ENCODE measurements at places on chromosomes 1 and 21.
A peak's percentile ranks its signal among the peaks of the same experiment; 100 is the strongest.

DNA sequence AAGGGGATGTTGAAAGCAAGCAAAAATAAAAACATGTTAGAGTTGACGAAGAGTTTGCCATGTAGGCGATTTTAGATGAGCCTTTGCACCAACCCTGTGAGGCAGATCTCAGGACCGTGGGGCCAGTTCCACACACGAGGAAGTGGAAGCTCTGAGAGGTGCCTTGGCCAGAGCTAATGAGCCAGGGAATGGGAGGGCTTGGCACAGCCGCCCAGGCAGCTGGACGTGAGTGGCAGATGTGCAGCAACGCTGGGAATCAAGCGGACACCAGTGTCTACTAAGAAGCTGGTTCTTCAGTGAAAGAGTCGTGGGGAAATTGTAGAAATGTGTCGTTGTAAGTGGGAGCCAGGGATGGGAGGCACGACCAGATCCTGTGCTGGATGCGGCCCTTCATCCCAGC lies 58.9 kb upstream of the COL6A1 start:
- no peak for DNase-seq

GRCh38 chr1:119027759-119028158 lies 39.6 kb upstream of the TBX15 start:
- DNase-seq = no peak

DNA sequence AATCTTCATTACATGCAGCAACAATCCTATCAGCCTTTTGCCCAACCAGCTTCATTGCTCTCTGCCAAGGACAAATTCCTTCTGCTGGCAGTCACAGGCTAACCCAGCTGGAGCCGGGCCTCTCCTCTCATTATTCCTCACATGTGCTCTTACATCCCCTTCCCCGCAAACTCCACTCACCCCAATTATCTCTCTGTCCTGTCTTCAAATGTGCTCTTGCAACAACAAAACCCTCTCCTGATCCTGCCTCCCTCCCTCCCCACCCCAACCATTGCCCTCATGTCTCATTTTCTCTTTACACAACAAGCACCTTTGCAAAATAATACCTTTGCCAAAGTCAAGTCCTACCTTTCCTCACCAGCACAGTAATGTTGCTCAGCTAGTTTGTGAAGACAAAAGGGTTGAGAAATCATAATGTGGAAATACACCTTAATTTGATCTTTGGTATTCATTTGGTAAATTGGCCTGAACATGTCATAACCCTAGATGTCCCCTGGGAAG lies 36.0 kb upstream of the DHCR24 start:
- DNase-seq = no peak

GRCh38 chr1:56715156-56715555 lies 70.0 kb downstream of the PRKAA2 start:
- DNase-seq = no peak

- no peak for DNase-seq
Observed at GRCh38 chr1:177947623-177948022, 22.2 kb downstream of the SEC16B start.

DNA sequence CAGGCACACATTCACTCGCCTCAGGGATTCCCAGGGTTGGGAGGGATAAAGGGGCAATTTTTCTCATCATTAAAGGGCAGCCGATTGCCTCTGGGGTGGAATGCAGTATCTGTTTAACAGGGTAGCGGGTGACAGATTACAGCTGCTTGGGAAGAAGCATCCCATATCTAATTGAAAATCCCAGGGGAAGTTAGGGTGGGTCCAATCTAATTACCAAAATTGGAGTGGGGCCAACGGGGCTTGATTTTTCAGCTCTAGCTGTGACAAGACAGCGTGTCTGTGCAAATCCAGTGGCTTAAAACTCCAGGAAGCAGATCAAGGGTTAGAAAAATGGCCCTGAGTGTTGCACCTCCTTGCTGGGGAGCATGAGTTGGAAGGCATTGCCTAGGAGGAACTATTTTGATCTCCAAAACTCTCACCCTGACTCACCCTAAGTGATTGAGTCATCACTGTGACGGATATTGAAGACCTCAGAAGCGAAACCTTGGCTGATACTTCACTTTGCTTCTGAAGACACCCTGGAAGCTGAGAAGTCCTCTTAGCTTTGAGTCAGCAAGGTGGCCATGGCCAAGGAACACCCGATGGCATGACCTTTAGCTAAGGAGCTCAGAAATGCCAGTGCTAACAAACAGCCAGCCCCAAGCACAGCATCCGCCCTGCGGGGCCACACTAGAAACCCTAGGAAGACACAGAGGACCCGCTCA lies 46.0 kb downstream of the GRHL3 start:
- peak; percentile 9 for DNase-seq

- DNase-seq = no peak
Observed at GRCh38 chr1:236486356-236487002, 37.3 kb upstream of the LGALS8 start.

DNA sequence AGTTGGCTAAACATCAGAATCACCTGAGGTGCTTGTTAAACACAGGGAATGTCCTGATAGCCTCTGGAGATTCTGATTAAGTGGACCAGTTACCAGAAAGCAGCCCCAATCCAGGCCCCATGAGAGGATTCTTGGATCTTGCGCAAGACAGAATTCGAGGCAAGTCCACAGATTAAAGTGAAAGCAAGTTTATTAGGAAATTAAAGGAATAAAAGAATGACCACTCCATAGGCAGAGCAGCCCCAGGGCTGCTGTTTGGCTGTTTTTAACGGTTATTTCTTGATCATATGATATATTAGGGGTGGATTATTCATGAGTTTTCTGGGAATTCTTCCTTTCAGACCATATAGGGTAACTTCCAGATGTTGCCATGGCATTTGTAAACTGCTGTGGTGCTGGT lies 176.2 kb downstream of the ROR1 start:
- no peak for DNase-seq

- DNase-seq = no peak
Observed at GRCh38 chr1:22522221-22522743, 41.0 kb upstream of the EPHA8 start.

DNA sequence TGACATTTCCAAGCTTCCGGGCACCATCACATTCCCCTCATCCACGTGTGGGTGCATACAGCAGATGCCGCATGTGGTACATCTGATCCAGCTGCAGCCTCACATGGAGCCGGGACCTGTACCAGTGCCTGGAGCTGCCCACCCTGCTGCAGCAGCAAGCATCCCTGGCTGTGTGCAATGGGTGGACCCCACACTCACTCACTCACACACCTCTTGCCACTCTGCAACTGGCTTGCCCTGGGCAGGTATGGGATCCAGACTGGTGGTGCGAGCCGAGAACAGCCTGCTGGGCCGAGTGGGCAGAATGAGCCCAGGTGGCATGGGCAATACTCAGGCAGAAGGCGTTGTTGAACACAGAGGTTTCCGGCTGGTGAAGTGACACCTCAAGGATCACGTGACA lies 75.0 kb downstream of the DPYD start:
- no peak for DNase-seq

GRCh38 chr1:151534662-151535278 lies 5.3 kb upstream of the TUFT1 start:
- DNase-seq = peak; percentile 37

- DNase-seq = no peak
Observed at GRCh38 chr1:156505679-156506298, 5.2 kb upstream of the MEF2D start.

DNA sequence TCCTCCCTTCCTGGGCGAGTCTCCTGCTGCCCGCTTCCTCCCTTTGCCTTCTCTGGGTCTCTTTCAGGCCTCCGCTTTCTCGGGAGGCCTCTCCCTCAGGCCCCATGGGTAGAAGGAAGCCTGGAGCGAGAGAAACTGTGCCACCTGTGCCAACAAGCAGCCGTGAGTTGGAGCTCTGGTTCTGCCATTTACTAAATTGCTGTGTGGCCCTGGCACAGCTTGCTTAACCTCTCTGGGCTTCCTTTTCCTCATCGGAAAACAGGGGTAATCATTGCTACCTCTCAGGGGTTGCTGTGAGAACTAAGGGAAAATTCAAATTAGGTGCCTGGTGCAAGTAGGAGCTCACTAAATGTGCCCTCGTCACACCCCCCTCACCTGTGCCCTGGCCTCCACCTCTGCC lies 80.4 kb downstream of the PAX7 start:
- DNase-seq = no peak

- no peak for DNase-seq
Observed at GRCh38 chr1:18898567-18898966, 3.8 kb downstream of the ALDH4A1 start.

DNA sequence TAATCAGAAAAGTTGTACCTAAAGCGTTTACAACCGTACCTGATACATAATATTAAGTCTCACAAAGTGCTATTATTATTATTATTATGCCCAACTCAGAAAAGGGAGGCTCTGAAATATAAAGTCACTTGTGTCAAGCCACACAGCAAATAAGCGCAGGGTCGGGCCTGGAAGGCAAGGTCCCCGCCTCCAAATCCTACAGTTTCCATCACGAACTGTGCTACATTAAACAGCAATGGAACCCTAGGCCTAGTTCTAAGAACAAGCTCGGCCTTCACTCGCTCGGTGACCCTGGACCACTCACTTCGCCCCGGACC lies 549 bp downstream of the PARS2 start:
- DNase-seq = no peak

DNA sequence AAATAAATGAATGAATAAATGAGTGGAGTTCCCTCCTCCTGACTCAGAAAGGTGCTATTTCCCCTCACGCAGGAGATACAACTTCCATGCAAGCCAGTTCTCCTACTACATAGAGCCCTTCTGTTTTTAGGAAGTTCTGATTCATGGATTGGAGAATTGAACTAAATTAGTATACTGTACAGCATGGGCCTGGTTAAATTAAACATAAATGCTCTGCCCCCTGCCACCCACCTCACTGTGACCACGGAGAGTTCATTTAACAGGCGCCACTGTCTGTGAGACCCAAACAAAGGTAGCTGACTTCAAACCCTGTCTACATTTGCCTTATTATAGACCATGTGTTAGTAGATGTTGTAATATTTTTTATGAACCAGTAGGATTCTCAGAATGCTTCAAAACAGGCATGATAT lies 9.1 kb upstream of the IRF2BP2 start:
- no peak for DNase-seq

- no peak for DNase-seq
Observed at GRCh38 chr1:222654849-222655248, 37.0 kb downstream of the MIA3 start.

- peak; percentile 2 for DNase-seq
Observed at GRCh38 chr1:213423041-213423440, 372.0 kb downstream of the RPS6KC1 start.

DNA sequence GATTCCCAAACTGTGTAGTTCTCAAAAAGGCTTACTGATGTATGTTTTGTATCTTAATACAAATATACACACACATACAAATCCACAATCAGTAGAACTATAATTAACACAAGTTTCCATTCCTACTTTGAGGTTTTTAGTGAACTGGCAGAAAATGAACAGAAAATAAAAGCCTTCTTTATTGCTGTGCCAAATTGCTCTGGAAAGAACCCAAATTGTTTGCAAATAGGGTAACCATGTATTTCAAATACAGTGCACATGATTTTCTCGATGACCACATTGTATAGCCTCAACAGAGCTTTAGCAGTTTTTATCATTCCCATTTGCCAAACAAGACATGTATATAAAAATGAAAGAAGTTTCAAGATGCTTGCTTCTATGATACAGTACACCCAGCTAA lies 173.3 kb downstream of the COL24A1 start:
- DNase-seq = no peak

- no peak for DNase-seq
Observed at GRCh38 chr1:206955476-206956451, 9.5 kb upstream of the PIGR start.

- no peak for DNase-seq
Observed at GRCh38 chr1:183648042-183648441, 5.1 kb downstream of the APOBEC4 start.
